ENCODE measurements at places on chromosomes 1 and 21. TPM values are rescaled to one million over a fixed set of nuclear protein-coding genes. Genes with fewer than 3 reads are reported as not detected.
A peak's percentile ranks its signal among the peaks of the same experiment; 100 is the strongest.

DNA sequence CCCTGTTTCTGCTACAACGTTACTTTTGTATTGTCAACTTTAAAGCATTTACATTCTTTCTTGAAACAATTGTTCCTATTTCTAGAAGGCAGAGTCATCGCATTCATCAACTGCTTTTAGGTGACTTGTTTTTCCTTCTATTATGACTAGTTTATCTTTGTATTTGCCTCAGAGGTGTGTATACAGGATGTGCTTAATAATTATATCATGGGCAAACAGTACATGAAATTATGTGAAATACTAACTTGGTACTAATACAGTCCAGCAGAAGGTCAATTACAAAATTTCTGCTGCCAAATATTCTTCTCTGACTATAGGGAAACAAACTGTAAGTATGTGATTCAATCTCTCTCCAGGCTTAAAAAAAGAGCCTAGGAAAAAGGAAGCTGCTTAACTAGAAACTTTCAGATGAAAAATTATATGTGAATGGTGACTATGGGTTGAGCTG lies 101.6 kb downstream of the C4BPA start:
- no peak for DNase-seq

DNA sequence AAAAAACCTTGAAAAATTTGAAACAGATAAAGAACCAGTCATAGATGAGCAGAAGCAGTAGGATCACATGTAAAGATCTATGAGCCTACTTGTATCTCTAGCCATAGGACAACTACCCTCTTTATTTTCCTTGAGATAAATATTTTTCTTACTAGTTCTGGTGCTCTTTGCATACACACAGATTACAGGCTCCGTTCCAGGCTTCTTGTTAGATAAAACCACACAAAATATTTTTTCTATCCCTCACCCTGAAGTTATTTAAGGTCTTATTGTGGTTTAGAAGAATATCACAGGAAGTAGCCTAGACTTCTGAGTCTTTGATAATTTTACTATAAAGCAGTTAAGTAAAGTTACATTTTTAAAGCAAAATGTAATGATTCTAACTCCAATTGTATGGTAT lies 512.2 kb downstream of the NEGR1 start:
- DNase-seq: no peak

GRCh38 chr1:8666389-8667167 lies 150.9 kb downstream of the RERE start:
- no peak for DNase-seq

DNA sequence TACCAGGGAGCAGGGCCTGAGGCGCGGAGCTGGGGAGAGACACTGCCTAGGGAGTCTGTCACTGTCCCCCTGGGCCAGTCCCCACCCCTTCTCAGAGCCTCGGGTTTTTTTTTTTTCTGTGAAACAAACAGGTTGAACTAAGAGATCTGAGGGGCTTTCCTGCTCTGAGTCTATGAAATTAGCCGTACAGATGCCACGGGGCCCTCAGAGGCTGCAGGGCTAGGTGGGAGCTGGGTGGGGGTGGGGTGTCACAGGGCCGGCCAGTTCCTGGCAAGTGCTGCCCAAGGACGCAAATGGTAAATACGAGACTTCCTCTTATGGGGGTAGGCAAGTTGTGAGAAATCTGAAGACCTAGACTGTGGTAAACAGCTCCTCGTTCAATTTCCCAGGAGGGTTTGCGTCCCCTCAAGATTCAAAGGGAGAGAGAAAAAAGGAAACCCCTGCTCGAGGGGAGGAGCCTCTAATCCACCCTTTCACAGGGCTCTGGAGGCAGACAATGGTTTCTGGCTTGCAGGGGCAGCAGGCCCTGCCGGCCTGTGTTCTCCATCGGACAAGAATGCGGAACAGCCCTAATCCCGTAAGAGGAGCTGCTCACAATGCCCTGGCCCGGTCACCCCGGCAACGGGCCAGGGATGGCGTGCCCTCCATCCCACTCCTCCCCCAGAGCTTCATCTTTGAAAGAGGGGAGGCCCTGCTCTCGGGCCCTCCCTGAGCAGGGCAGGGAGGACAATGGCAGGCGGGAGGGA lies 7.8 kb downstream of the NUAK2 start:
- DNase-seq: peak; percentile 65

DNA sequence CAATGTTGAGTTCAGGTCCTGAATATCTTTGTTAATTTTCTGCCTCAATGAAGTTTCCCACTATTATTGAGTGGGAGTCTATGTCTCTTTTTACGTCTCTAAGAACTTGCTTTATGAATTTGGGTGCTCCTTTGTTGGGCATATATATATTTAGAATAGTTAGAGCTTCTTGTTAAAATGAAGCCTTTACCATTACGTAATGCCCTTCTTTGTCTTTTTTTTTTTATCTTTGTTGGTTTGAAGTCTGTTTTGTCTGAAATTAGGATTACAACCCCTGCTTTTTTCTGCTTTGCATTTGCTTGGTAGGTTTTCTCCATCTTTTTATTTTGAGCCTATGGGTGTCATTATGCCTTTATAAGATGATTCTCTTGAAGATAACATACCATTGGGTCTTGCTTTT lies 10.9 kb downstream of the CLCA4 start:
- no peak for DNase-seq

DNA sequence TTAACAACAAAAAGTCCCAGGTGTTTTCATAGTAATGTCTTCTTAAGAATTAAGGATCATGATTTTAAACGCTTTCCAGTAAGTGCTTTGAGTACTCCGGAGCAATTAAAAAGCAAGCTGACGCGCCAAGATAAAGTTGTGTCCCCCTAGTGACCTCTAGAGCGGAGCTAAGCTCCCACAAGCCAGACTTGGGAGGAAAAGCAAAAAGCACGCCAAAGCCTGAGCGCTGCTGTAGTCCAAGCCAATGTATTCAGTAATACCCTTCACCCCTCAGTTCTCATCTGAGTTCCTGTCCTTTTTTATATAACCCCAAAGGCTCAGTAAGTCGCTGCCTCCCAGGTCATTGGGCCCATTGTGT lies 3.5 kb upstream of the SLC44A5 start:
- DNase-seq: no peak

DNA sequence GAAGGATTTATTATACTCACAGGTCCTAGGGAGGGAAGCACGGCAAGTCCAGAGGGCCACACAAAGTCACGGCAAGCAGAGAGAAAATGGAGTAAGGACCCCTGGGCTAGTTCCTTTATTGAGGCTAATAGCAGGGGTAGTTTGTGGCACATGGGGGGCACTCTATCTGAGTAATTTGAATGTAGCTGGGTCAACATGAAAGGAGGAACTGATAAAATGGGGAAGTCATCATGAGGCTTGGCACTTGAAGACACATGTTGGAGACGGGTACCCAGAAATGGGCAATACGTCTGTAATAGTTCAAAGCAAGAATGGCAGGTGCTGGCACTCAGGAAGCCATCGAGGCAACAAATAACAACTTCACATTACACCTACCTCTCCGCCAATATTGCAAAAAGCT lies 1136.4 kb downstream of the MRPL39 start:
- no peak for DNase-seq

The SHCBP1L gene
- total RNA-seq: not detected

DNA sequence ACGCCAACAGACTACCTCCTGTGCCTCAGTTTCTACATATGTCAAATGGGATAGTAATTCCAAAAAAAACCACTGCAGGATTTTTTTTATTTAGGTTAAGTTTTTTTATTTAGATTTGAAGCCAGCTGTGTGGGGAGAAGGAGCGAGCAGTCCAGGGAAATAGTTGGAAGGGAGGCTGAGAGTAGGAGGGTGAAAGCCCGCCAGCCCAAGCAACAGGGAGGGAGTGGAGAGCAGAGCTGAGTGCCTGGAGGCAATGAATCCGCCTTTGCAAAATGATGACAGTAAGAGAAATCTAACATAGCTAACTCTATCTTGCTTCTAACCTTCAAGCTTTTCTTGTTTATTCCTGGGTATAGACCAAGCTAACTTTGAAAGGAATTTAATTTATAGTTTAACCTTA lies 15.6 kb upstream of the C1orf198 start:
- DNase-seq: no peak

The AKR7A3 gene
- total RNA-seq: 0.12 TPM

DNA sequence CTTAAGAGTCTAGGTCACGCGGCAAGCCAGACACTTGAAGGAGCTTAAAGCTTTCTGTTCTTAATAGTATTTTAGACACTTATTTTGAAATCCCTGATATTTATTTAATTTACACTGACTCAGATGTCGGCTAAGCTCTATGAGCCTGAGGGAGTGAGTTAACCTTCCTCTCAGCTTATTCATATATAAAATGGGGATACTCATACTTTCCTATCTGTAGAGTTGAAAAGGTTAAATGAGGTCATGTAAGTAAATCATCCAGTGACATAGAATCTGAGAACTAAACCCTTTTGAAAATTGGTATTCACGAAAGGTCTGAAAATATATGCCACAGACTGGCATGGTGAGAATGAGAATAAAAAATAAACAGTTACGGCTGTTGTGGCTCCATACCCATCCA lies 1.4 kb upstream of the GPR161 start:
- DNase-seq: no peak

- no peak for DNase-seq
Measured at GRCh38 chr21:27715131-27715530, 748.2 kb upstream of the ADAMTS5 start.

DNA sequence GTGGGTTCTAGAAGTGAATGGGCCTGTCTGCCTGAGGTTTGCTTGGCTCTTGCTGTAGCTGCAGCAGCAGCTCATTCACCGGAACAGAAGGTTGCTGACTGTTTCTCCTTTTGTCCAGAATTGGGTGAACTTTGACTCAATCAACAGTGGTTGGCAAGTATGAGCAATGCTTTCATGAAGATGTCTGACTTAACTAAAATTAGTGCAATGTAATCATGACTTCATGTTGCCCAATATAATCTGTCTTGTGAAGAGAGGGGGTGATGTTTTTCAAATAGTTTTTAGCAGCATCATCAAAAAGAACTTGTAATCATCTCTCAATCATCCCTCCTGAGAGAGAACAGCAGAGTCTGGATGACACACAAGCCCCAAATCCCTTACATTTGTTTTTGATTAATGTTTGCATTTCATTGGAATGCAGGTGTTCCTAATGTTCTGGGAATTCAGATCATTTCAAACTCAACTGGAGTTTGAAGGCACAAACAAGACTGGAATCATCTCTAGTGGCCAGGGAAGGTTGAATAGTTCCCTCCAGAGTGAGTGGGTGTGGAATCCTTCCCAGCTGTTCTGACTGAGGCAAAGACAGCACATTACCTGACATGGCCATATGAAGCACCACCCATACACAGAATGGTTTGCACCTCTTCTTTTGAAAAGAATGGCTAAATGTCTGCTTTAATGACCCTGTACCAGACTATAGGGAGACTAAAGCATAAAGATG lies 82.9 kb downstream of the HLX start:
- no peak for DNase-seq

- DNase-seq: no peak
Measured at GRCh38 chr1:62301726-62302390, 17.4 kb downstream of the KANK4 start.

DNA sequence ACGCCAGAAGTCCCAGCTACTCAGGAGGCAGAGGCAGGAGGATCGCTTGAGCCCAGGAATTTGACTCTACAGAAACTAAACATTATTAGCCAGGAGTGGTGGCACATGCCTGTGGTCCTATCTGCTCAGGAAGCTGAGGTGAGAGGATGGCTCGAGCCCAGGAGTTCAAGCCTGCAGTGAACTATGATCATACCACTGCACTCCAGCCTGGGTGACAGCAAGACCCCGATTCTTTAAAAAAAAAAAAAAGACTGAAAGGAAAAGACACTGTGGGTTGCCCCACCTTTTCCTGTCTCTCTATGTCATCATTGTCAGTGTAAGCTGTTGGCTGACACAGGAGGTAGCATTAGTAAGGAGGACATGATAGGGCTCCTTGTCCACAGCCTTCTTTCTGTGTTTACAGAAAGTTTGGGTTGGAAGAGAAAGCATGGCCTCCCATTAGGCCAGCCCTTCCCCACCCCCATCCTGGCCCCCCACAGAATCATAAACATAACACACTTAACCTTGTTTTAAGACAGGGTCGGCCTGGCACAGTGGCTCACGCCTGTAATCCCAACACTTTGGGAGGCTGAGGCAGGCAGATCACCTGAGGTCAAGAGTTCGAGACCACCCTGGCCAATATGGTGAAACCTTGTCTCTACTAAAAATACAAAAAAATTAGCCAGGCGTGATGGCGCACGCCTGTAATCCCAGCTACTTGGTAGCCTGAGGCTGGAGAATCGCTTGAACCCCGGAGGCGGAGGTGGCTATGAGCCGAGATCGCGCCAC lies 20.6 kb upstream of the RCAN3 start:
- DNase-seq: no peak

- no peak for DNase-seq
Measured at GRCh38 chr1:111032295-111032897, 68.7 kb upstream of the LRIF1 start.

DNA sequence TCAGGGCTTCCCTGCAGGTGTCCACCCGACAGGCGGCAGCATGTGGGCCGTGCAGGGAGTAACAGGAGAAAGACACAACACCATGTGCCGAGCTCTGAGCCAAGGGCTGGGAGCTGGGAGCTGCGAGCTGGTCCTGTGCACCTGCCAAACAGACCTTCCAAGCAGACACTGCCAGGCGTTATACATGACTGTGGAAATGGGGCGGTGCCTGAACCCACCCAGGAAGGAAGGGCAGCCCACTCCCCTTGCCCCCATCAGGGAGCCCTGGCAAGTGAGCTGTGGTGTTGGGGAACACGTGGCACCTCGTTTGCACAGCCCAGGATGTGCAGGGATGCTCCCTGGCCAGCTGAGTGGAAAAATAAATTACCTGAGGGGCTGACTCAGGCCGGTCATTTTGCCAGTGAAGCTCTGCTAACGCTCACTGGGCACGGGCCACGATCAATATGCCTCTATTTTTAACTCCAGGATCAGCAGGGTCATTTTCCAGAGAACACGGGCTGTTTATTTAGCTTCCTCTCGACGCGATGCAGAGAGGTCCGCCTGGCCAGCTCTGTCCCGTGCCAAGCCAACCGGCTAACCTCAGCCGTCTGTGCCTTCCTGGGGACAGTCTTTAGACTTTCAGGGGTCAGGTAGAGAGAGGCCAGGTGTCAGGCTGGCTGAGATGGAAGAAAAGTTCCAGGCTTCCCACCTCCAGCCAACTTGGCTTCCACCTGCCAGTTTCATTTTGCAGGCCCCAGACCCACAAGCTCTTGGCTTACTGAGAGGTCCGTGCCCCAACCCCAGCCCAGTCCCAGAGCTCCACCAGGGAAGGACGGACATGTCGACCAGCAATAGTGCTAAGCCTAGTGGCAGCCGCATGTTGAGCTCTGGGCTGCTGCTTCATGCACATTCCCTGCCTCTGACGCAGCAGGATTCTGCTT lies 196.7 kb upstream of the VAMP3 start:
- no peak for DNase-seq

DNA sequence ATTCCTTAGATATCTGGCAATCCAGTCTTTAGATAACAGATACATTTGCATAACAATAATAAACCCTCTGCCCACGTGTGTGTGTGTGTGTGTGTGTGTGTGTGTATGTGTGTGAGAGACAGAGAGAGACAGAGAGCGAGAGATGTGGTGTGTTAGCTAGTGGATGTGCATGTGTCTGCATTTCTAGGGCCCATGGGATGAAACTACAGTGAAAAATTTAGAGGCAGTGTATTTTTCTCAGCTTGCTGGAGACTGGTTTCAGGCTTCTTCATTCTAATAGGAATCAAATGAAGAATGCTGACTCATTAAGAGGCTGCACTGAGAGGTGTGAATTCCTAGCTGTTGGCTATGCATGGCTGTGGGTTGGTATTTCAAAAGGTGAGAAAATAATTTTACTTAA lies 303.2 kb downstream of the LMX1A start:
- DNase-seq: no peak

All from left cardiac atrium (tissue), 4 donors.